ENCODE measurements at places on chromosomes 6 and 20.

GRCh38 chr6:155196911-155197310 is 66.9 kb upstream of the CLDN20 start:
- DNase-seq: no peak

DNA sequence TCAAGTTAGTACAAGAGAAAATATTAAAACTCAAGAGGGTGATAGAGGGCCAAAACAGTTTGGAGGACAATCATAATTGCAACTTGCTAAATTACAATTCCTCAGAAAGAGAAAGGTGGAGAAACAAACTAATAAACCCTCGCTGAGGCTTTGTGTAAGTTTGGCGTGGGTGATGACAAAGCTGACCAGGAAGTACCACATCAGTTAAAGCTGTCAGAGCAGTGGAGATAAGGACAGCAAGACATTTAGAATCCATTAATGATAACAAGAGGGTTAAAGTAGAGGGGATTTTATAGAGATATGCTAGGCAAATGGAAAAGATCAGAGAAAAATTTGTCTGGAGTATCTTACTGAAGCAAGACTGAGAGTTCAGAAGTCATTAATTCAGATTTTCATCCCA is 334.4 kb downstream of the TFAP2B start:
- DNase-seq: no peak

DNA sequence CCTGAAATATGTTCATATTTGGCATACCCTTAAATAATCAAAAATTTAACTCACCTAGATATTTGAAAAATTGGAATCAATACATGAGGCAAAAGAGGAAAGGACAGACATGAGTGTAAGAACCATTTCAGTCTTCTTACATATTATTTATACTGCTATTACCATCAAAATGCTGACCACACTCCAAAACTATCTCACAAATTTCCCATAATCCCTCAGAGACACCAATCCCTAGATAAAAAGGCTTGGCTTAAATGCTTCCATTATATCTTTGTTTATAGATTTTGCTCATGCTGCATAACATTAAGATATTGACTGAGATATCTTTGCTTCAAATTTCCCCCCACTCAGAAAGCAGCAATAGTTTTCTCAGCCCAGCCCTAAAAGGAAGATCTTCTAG is 11.7 kb upstream of the NT5DC1 start:
- peak; percentile 50 for DNase-seq

GRCh38 chr20:63572788-63573646 is 1.0 kb downstream of the HELZ2 start:
- DNase-seq: no peak
